ENCODE measurements at places on chromosomes 1 and 21.

- no peak for DNase-seq
Measured at GRCh38 chr1:1947493-1947892, 28.4 kb upstream of the TMEM52 start.

GRCh38 chr21:24272521-24272938 lies 1334.8 kb downstream of the MRPL39 start:
- DNase-seq, result no peak

DNA sequence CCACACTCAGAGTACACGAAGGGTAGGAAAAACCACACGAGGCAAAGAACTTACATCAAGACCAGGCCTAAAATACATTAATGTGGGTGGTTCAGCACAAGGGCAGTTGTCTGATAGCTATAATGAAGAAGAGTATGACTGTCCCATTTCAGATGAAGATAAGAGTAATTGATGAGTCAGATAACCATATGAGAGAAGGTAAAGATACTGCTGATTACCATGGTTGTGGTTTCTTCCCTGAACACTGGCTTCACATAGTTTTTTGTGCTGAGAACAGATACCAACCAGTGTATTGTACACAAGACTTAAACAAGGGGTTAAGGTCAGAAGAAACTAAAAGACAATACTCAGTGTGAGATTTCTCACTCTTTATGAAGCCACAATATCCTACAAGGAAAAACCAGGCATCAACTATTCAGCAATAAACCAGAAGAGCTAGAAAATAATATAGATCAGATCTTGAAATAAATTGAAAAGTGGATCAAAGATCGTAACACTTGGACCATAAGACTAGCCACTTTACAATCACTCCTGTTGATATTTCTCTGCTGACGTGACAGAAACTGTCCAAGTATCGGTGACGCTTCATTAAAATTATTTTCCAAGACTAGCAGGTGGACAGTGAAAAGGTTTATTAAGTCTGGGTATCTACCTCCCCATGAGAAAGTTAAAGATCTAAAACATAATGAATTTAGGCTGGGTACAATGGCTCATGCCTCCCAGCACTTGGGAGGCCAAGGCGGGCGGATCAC lies 28.6 kb downstream of the PUM1 start:
- DNase-seq, result no peak

- no peak for DNase-seq
Measured at GRCh38 chr1:46615735-46616134, 876 bp downstream of the MOB3C start.

DNA sequence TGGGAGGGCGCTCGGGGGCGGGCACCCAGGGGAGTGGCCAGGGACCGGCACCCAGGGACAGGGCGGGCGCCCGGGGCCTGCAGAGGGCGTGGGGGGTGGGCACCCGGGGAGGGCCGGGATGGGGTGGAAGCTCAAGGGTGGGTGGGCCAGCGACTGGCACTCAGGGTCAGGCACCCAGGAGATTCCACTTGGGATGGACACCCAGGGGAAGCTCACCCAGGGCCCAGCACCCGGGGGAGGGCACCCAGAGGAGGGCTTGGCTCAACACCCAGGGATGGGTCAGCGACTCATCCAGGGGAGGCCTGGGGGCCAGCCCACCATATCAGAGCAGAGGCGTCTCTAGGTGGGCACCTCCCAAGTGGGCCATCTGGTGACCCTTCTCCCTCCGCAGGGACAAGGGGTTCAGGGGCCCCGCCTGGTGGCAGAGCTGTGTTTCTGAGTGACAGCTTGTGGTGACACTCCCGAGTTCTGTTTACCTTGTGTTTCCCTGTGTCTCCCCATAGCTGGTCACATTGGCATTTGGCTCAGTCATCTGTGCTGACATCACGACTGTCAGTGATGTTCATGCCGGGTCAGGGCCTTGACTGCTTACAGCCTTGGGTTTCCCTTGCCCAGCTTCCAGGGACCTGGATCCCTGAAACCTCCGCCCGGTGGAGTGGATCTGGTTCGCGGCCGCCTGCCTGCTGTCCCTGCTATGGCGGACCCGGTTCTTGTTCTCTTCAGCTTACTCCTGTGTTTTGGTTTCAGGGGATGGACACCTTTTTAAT lies 749 bp downstream of the IBA57 start:
- peak; percentile 49 for DNase-seq

- DNase-seq, result peak; percentile 33
Measured at GRCh38 chr1:206979379-206980043, 9.3 kb upstream of the FCAMR start.

DNA sequence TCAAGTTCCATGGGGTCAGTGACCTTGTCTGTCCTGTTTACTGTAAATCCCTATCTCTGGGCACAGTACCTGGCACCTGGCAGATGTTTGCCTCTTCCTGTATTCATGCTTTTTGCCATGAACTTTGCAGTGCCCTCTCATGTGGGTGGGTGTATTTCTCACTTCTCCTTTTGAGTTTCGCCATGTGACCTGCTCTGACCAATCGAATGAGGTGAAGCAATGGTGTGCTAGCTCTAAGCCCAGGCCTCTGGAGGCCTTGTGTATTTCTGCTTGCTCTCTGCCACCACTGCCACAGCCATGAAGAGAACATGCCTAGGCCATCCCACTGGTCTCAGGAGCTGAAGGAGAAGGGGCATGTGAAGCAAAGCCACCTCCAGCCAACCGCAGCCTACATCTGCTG lies 185.5 kb upstream of the ZC3H12A start:
- no peak for DNase-seq

DNA sequence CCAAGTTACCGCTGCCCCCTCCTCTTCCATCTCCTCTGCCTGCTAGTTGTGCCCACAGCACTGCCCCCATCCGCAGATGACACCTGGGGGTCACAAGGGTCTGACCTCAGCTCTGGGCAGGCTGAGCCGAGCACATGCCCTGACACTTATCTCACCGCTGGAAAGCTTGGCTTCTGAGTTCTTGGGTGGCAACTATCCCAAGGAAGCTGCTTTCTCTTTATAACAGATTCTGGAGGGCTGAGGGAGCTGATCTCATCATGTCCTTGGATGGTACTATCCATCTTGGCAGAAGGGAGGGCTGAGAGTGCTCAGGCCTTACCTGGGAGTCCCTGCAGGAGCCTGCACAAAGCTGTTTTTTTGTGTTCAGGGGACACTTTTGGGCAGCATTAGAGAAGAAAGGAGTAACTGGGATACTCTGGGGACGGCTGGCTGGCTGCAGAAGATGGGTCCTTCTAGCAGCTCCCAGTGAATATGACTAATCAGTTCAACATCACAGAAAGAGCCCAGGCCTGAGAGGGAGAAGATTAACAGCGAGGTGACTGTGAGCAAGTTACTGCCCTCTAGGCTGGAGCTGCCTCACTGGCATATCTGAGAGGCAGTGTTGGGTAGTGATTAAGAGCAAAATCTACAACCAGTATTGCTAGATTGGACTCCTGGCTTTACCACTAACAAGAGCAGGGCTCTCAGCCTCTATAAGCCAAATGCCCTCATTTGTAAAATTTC lies 71.6 kb downstream of the PLXNA2 start:
- DNase-seq, result no peak

GRCh38 chr1:25987951-25988350 lies 9.9 kb downstream of the PAFAH2 start:
- DNase-seq, result no peak

DNA sequence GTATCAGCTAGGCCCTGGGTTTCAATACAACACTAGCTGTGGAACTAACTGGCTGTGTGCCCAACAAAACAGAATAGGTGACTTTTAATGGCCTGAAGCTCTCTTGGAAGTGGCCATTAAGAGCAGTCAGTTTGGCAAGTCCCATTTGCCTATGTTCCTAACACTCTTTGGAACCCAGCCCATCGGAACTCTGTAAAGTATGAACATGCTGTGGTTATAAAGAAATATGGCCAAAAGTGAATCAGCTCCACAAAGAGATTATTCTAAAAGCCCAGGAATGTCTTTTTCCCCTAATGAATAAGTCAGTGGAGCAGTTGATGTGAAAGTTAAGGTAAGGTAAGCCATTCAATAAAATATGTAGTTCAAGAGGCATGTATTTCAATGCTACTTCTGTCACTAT lies 223.7 kb upstream of the ADAMTS5 start:
- DNase-seq, result peak; percentile 78

DNA sequence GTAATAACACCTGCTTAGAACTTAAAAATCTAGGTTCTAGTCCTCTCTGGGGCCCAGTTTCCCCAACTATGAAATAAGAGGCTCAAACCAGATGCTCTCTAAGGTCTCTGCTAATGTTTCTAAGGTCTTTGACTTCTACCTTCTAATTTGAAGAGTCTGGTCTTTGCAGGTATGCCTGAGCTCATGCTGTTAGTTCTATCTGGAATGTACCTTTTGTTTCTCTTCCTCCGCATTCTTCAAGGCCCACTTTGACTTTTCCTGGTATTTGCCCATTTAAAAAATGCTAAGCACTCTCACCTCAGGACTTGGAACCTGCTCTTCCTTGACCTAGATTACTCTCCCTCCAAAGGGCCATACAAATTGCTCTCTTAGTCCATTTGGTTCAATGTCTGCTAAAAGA lies 13.5 kb downstream of the SLC35D1 start:
- DNase-seq, result no peak

DNA sequence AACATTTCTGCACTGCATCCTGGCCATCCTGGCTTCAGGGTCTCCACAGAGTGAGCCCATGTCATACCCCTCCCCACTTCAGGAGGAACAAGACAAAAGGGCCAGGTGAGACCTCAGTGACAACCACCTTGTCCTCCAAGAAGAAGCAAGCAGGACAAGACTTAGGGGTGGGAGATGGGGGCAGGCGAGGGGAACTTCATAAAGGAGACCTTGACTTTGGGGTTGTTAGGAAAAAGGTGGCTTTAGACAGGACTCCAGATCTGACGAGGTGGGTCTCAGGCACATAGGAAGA lies 24.0 kb upstream of the SLAMF9 start:
- DNase-seq, result no peak

DNA sequence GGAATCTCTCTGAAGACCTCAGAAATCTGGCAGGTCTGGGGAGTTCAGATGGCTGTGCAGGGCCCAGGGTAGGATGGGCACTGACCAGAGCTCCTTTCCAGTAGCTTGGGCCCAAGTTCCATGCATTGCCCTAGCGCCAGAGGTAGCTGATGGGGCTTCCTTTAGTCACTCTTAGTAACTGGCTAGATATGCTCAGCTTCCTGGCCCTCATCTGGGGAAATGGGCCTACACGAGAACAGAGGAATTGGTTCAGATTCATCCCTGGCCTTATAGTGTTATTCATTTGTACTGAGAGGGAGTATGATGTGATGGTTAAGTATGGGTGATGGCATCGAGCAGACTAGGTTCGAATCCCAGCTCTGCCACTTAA lies 15.5 kb upstream of the PSMB2 start:
- DNase-seq, result no peak

DNA sequence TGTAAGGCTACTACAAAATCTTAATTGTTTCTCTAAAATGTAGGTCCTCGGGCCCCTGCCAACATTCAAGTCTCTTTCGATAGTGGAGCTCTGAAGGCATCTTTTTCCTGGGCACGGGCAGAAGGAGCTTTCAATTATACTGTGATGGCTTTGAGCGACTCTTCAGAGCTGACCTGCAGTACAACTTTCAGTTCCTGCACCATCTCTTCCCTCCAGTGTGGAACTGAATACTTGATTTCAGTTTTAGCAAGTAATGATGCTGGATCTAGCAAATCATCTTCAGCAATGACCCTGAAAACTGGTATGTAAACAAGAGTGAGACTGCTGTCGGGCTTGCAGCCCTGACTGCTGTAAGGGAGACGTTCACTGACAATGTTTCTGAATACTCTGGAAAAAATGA lies 9.6 kb downstream of the FNDC7 start:
- DNase-seq, result no peak

GRCh38 chr21:18529254-18529653 lies 125.7 kb upstream of the TMPRSS15 start:
- DNase-seq, result peak; percentile 71

DNA sequence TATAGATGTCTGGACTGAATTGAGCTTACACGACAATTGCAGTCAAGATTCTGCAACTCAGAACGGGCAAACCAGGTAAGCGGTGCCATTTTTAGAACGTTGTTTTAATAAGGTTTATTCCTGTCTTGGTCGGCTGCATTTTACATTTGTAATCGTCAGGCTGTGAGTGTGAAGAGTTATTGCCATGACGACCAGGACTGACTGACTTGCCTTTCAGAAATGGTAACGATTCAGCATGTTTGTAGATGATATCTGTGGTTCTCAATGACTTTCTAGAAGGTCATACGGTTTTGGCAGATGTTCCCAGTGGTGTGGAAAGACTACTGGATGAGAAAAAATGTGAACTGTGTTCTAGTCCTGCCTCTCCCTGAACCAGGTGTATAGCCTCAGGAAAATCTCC lies 271.3 kb upstream of the B3GALT2 start:
- no peak for DNase-seq

- no peak for DNase-seq
Measured at GRCh38 chr1:8753736-8754135, 63.7 kb downstream of the RERE start.

- DNase-seq, result no peak
Measured at GRCh38 chr1:69930396-69930795, 275.0 kb downstream of the LRRC40 start.

DNA sequence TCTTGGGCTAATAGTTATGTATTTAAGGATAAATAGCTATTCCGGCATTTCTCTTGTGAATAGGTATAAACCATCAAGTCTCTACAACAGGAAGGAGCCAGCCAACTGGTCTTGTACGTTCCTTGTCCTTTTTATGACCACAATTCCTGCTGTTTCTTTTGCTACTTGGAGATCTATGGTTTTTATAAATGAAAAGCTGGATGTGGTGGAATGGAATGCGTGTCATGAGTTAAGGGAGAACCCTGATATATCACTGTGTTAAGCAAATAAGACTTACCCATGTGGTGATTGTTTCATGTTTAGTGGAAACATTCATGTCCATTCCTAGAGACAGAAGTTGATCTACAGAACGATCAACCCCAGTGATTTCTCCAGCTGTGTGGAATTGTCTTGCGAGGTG lies 282.1 kb downstream of the RPS6KC1 start:
- DNase-seq, result no peak

GRCh38 chr1:181386340-181386739 lies 97.0 kb upstream of the CACNA1E start:
- DNase-seq, result no peak

DNA sequence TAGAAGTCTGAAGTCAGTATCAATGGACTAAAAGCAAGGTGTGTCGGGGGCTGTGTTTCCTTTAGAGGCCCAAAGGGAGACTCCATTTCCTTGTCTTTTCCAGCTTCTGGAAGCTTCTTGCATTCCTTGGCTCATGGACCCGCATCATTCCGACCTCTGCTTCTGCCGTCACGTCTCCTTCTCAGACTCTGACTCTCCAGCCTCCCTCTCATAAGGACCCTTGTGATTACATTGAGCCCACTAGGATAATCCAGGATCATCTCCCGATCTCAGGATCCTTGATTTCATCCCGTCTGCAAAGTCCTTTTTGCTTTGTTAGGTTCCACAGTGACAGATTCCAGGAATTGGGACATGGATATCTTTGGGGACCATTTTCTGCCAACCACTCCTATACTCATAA lies 265.8 kb upstream of the CSF3R start:
- DNase-seq, result no peak

DNA sequence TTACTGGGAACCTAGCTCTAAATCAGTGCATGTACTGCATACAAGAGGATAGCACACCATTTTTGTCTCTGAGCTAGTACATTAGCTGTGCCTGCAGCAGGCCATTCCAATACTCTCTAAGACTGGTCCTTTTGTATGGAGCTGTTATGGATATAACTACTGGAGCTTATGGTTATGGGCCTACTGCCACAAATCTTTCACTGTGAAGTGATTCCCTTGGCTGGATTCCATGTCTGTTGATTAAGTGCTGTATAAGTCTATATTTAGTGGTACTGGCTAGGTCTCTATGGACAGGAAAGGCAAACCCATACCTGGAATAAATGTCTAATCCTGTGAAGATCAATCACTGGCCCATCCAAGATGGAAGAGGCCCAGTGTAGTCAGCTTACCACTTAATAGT lies 12.0 kb downstream of the ZFYVE9 start:
- peak; percentile 35 for DNase-seq

GRCh38 chr1:43152866-43153265 lies 19.2 kb downstream of the EBNA1BP2 start:
- DNase-seq, result peak; percentile 1

Measured in fibroblast of the aortic adventitia (primary cell).